H4 (cell line): ENCODE measurements at places on chromosomes 12 and 14. TPM values are rescaled to one million over a fixed set of nuclear protein-coding genes. Genes with fewer than 3 reads are reported as not detected.

GPD1 gene
- 0.25 TPM in 1 of 2 replicates, not detected in the other for total RNA-seq

KRT72 gene
- not detected in 2 replicates for total RNA-seq

NGB gene
- total RNA-seq = not detected in 2 replicates

DNA sequence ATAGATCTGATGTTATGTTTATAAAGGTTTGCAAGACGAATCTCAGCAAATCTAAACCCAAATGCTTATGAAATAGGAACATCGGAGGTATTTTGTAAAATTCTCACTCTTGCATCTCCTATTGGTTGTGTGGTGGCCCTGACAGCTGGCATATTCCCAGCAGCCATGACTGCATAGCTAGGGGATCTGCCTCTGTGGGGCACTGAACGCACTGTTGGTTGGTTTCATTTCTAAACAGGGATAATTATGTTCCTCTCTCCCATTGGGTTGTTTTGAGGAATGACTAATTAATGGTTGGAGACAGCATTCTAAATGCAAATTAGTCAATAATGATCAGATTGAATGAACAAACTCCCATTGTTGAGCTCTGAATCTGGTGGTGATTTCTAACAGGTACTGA lies 2.7 kb upstream of the BEST3 start:
- DNase-seq = no peak

DNA sequence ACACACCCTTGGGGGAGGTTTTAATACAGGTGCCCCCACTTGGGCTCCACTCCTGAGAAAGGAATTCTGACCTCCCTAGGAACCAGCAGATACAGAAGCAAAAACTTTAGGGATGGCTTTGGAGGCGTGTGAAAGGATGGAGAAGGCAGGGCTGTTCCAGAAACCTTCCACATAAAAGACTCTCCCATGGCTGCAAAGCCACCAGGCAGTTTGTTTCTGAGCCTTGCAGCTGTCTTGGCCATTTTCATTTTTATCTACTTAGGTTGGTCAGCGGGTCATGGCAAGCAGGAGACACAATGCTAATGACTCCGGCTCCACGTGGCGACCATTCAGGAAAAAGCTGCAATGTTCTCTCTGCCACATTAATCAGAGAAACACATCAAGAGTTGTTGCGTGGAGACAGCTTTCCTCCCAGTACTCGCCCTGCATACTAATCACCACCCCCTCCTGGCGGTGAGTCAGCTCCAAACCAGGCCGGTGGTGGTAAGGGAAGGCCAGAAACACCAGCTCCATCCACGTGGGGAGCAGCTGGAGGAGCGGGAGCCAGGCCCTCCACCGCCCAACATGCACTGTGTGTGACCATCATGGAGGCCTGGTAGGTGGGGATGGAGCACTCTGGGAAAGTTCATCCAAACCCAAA lies 30.9 kb upstream of the IRF2BPL start:
- peak; percentile 85 for DNase-seq

DPY19L2 gene
- total RNA-seq = 2.5 and 4.0 TPM in 2 replicates

BCL11B gene
- total RNA-seq = 0.90 and 1.4 TPM in 2 replicates

DNA sequence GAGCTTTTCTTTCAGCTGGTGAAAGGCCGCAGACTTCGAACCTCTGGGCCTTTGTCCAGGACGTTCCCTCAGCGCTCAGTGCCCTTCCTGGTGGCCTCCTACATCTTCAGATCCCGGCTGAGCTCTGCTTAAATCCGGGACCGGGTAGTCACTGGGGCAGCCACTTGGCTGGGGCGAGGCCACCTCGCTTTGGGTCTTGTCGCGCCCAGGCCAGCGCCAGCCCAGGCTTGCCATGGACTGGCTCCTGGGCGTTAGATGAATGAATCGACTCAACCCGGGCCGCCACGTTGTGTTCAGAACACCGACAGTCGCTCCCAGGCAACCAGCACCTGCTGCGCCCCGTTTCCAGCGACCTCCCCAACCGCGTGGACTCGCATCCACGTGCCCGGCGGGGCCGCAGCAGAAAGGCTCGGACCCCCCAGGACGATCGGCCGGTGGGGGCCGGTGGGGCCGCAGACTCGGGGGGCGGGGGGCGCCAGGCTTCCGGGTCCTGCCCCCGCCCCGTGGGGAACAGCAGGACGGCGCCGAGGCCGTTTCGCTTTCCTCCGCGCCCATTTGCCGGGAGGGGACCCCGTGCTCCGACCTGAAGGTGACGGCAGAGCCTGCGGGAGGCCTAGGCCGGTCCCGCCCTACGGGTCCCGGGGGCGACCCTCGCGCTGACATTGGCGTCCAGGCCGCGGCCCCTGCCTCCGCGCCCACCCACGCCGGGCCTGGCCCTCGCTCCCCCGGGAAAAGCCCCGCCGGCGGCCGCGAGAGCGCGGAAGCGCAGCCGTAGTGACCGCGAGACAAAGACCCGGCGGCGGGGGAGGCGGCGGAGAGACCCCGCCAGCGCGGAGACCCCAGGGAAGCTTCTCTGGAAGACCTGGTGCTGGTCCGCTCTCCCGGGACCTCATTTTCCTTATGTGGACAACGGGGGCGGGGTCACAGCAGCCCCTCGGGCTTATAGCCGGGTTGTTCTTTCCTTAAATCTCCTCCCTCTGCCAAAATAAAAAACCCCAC lies 37.3 kb upstream of the RCOR1 start:
- no peak for DNase-seq

GRCh38 chr12:57195611-57196371 lies 20.8 kb upstream of the NXPH4 start:
- no peak for DNase-seq

DNA sequence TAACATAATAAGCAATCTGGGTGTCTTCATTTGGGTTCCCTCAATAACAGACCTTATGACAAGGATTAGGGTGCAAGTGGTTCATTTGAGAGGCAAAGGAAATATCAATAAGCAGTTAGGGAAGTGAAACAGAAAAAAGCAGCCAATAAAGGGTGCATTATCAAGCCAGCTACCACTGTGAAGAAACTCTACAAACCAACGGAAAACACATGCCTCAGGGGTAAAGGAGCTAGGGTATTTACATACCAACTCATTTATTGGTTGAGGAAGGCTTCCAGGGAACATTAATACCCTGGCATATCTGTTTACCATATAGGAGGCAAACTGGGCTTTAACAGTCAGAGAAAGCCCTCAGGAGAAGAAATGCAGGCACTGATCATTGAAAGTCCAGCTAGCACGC lies 22.7 kb upstream of the IFNG-AS1 start:
- DNase-seq = no peak

DNA sequence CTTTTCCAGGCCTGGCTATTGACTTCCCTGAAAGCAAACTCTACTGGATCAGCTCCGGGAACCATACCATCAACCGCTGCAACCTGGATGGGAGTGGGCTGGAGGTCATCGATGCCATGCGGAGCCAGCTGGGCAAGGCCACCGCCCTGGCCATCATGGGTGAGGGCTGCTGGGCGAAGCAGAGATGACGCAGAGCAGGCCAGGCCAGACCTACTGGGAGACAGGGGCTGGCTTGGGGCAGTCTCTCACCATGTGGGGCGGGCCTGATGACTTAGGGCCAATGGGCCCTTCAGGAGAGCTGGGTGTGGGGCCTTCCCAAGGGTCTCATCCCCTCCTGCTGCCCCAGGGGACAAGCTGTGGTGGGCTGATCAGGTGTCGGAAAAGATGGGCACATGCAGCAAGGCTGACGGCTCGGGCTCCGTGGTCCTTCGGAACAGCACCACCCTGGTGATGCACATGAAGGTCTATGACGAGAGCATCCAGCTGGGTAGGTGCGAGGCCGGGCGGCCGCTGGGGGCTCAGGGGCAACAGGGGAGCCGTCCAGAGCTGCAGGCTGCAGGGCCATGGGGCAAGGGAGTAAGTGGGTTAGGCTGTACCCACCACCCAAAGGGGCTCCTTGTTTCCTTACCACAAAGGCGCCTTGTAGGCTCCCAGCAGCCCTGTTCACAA lies 33.0 kb upstream of the LRP1-AS start:
- no peak for DNase-seq

ITGB7 gene
- total RNA-seq = 0.39 and 1.2 TPM in 2 replicates

GRCh38 chr12:54017027-54017788 lies 8.4 kb downstream of the HOXC8 start:
- peak; percentile 50 for DNase-seq

HIP1R gene
- total RNA-seq = 22.0 and 25.6 TPM in 2 replicates

HOXC4 gene
- total RNA-seq = 0.37 and 1.9 TPM in 2 replicates

ASB2 gene
- total RNA-seq = not detected in 2 replicates

ARHGEF25 gene
- 8.5 and 11.7 TPM in 2 replicates for total RNA-seq

DNA sequence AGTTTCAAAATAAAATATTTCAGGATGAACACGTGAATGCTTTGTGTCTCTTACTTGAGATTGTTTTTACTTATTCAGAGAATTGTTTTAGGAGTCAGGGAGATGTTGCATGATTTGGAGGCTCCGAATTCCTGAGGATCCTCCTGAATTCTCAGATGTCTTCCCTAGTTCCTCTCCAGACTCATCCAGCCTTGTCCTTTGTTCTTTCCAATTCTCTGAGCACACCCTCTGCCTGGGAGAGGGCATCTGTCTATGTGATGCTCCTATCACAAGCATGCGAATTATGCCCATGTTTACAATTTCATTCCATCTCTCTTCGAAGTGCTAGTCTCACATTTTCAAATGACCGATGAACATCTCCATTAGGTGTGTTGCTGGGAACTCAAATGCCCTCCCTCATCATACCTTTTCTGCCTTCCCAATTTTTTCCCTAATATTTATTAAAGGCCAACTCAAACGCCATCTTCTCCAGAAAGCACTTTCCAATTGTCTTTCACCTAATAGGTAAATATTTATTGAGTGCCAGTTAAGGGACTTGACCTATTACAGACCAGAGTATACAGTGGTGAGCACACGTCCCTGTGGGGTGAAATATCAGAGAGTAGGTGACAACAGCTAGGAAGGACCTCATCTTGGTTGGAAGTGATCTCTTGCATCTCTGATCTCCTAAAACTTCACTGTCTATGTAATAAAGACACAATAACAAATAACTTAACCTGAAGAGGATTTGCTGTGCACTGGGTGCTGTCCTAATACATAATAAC lies 64.4 kb downstream of the ARF6 start:
- DNase-seq = no peak

SLC6A12 gene
- total RNA-seq = 0.08 TPM in 1 of 2 replicates, not detected in the other

CCDC196 gene
- total RNA-seq = not detected in 2 replicates

MYH7 gene
- total RNA-seq = not detected in 2 replicates

GRCh38 chr12:57372233-57372632 lies 58.6 kb downstream of the R3HDM2 start:
- DNase-seq = no peak

KLRC2 gene
- total RNA-seq = 0.23 TPM in 1 of 2 replicates, not detected in the other

DNA sequence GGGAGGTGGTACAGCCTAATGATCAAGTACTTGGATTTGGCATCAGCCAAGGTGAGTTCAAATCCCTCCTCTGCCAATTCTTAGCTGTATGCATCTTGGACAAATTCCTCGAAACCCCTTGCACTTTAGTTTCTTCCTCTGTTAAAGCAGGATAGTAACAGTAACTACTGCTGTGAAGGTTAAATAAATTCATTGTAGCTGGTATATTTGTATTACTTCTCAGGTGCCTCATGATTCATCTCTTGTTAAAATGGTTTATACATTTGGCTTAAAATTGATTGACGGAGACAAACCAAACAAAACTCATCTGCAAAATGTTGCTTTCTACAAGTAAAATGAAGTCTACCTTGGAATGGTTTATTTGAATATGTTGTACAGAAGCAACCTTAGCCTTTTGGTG lies 2.3 kb upstream of the PTPRB start:
- DNase-seq = no peak

GRCh38 chr12:93857279-93857938 lies 180.2 kb downstream of the CRADD start:
- DNase-seq = no peak

DNA sequence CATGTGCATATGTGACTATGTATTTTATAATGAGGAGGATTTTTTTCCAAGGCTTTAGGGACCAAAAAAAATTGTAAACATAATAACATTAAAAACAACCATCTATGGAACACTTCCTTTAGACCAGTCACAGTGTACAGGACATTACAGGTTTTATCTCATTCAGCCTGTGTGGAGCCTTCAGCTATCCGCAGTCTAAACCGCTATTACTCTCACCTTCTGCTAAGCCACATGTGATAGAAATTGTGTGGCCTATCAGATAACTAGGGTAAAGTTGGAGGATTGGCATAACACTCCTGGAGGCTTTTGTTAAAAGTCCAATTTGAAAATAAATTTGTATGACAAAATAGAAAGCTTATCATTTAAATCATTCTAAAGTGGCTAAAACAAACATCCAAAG lies 281.2 kb upstream of the TMTC1 start:
- no peak for DNase-seq

DNA sequence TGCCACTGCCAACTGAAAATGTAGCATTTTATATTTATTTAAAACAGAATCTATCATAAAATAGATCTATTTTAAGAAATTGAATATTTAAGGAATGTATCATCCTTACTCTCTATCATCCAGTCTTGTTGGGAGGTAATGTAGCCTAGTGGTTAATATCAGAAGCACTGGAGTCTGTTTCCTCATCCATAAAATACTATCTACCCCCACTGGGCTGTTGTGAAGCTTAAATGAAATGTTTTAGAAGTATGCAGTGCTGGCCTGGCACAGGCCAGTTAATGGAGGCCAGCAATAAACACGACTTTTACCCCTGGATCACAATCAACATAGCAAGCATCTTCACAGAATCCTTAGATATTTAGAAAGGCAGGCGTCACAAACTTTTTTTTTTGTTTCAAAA lies 188.0 kb downstream of the CAND1 start:
- no peak for DNase-seq

DNA sequence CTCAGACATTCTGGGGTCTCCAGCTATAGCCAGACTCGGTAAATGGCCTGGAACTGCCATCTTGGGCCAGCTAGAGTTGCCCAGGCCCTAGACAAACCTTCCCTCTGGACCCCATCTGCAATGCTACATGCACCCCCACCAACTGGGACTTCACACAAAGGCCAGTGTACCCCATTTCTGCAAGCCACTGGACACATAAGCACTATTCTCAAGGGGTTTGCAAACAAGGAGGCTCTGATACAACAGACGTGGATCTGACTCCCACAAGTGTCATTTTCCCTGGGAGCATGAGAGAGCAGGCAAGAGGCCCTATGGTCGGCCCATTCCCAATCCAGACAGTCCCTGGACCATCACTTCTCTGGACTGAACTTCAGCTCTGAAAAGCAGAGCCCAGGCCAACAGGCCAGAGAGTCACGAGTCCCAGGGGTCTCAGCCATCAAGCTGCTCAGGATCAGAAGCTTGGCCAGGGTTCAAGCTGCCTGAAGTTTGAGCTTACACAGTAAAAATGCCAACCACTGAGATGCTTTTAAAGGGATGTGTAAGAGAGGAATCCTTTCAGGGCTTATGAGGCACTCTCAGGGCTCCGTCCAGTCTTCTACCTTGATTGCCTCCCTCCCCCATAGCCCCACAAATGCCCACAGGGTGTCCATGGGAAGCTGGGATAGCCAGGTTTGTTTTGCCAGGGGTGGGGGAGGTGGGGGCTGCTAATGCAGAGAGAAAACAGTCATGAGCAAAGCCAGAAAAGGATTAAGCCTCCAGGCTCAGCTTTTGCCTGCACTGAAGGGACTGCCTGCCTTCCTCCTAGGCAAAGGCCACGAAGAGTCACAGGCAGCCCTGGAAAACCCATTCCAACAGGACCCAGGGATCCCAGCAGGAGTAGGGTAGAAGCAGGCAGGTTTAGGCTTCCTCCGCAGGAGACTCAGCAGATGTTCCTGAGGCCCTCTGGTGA lies 31.7 kb upstream of the PNMA1 start:
- no peak for DNase-seq

TOMM20L gene
- total RNA-seq = not detected in 2 replicates

SIX4 gene
- 8.3 and 12.6 TPM in 2 replicates for total RNA-seq
